WERI-Rb-1 (cell line): ENCODE measurements at places on chromosomes 2 and 18.

- DNase-seq = no peak
These were observed 26.0 kb downstream of the SNORC start for GRCh38 chr2:232896111-232896510.

- DNase-seq = no peak
These were observed 571.2 kb upstream of the ZEB2 start for GRCh38 chr2:145090841-145091761.

- no peak for DNase-seq
These were observed 64.0 kb upstream of the CABLES1 start for GRCh38 chr18:23071285-23071684.

DNA sequence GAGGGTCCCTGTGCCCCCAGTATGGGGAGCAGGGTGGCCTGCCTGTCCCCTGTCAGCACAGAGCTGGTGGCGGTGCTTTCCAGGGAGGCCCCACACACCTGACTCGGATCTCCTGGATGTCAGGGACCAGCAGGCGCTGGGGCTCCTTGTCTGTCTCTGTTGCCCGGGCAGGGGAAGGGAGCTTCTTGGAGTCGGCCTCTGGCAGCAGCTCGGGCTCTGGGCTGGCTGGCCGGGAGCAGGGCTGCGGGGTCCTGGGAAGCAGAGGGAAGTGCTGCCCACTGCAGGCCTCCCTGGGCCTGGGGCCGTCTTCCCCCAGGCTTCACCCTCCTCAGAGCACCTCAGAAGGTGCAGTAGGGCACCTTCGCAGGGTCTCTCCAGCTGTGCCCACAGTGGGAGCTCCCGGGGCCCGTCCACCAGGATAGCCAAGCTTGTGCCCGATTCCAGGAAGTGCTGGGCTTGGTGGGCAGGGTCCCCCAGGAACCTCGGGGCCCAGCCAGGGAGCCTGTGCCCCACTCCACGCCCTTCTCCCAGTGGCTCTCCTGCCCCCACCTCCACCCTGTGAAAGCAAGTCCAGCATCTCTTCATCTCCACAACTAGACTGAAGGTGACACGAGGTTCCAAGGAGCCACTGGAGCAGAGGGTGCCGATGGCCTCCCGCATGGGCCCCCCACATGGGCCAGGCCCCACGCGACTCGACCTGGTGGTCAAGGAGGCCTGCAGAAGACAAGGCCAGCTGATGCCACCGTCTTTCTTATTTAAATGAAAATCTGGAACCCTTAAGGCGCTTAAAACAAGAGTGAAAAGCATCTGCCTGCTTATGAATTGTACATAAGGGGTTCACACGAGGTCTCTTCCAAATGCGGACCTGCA is 28.2 kb downstream of the AQP12A start:
- DNase-seq = no peak

DNA sequence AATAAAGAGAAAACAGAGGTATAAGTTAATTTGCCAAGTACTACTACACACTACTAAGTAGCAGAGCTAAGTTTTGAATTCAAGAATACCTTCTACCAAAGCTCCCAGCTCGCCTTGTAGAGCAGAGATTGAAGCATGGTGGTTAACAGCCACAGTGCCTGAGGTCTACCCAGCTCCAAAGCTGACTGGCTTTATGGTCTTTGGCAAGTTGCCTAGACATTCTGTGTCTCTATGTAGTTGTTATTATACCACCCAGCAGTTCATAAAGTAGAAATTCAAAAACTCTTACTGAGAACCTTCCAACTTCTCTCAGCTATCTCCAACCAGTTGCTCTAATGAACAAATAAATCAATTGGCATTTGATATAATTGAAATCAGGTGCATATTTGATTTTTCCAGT is 87.8 kb downstream of the PDE11A start:
- no peak for DNase-seq

DNA sequence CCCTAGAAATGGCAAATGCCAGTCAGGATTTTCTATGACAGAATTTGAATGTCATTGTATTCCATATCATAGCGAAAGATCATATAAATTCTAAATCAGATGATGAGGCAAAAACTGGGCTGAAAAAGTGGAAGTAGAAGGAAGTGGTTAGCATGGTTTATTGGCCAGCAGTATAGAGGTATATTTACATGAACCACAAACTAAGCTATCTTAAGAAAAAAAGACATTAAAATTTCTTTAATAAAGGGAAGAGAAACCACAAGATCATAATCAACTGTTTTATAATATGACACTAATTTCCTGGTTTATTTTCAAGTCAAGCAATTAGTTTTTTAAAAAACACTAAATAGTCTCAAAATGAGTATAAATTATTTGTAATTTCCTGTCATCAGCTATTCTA is 123.2 kb upstream of the LRP1B start:
- no peak for DNase-seq

DNA sequence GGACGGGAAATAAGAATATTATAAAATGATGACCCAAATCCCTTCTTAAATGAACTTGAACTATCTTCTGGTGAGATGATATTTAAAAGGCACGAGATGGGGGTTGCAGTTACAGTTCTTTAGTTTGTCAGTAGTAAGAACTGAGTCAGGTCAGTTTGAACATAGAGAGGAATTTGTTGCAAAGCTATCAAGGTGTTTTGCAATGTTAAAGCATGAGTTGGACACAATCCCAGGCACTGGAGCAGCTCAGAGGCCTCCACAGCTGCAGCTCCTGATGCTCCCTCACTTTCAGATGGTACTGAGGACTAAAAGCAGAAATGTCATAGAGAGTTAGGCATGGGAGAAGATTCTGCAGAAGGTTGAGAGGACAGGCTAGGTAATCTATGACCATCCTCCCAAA is 236.0 kb downstream of the BCL2 start:
- DNase-seq = no peak

DNA sequence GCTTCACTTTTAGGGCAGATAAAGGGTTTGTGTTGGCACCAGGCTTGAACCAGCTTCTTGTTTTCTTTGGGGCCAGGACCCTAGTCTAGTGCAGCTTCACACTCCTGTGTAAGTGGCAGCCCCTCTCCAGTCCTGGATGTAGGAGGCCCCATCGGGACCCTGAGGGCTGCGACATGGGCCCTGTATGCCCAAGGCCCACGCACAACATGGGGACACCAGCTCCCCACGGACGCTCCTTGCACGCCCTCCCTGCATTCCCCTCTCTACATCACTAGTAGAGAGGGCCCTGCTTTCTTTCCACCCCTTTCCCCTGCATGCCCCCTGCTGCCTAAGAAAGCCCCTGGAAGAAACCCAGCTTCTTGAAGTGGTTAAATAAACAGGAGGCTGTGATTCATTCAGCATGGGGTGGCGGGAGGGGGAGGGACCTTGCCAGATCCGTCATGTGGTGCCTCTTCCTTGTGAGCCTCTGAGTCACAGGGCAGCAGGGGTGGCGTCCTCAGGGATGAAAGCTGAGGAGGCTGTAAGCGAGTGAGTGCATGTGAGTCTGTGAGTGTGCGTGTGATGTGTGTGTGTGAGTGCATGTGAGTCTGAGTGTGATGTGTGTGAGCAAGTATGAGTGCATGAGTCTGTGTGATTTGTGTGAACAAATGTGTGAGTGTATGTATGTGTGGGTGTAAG is 42.5 kb downstream of the COPS8 start:
- no peak for DNase-seq

DNA sequence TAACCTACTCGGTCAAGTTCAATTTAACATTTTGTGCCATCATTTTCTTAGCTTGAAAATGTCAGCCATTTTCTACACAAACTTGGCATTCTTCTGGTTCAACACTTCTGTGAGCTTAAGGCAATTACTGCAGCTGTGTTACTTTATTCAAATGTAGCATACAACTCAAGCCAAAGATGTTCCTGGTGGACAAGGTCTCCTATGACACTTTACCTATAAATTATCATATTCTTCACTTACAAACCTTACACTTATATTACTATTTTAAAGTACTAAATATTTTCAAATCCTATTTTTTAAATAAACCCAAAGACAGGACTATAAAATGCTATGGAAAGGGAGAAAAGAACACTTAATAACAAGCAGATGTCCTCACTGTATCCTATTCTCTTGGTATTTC is 1045.3 kb downstream of the TSN start:
- no peak for DNase-seq

DNA sequence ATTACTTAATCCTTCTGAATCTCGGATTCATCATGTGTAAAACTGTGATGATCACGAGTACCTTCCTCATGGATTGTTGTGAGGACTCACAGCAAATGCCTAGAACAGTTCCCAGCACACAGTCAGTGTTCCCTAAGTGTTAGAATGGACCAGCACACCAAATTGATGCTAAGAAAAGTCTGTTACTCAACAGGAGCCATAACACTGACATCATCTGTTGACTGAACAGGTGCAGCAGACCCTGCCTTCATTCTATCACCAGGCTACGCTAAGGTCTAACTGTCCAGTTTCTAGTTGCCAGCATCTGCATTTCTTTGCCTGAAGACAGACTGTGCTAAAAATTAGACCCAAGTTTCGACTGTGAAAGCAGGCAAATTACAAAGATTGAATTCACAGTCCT is 18.6 kb downstream of the DTNB start:
- DNase-seq = no peak

GRCh38 chr2:183390109-183390508 is 265.9 kb downstream of the NUP35 start:
- DNase-seq = no peak

DNA sequence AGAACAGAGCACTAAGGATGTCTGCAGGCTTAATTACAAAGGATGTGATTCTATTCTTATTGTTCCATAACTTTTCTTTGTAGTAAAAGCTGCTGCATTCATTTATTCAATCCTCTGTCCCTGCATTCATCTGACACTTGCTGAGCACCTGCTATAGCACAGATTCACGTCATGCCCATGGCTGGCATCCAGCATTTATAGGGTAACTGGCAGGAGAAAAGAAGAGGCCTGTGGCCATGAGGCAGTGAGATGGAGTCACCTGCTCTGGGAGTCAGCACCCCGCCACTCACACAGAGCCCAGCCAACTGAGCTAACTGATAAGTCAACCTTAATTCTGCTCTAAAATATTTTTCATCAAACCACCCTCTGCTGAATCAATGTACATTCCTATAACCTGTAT is 18.3 kb upstream of the CDC42EP3 start:
- DNase-seq = no peak

GRCh38 chr2:69168144-69168813 is 155.3 kb downstream of the ANTXR1 start:
- no peak for DNase-seq

DNA sequence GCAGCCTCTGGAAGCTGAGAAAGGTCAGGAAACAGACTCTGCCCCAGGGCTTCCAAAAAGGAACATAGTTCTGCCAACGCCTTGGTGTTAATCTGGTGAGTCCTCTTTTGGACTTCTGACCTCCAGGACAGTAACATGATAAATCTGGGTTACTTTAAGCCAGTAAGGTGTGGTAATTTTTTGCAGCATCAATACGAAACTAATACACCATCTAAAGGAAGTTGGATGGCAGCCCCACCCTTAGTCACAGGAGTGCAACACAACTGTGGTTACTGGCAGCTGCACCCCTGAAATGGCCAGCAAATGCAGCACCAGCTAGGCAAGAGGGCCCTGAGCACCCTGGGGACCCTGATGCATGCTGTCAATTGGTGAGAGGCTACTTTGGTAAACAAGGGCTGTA is 25.8 kb downstream of the CREG2 start:
- DNase-seq = no peak

GRCh38 chr2:187210726-187211125 is 237.3 kb downstream of the CALCRL start:
- no peak for DNase-seq

DNA sequence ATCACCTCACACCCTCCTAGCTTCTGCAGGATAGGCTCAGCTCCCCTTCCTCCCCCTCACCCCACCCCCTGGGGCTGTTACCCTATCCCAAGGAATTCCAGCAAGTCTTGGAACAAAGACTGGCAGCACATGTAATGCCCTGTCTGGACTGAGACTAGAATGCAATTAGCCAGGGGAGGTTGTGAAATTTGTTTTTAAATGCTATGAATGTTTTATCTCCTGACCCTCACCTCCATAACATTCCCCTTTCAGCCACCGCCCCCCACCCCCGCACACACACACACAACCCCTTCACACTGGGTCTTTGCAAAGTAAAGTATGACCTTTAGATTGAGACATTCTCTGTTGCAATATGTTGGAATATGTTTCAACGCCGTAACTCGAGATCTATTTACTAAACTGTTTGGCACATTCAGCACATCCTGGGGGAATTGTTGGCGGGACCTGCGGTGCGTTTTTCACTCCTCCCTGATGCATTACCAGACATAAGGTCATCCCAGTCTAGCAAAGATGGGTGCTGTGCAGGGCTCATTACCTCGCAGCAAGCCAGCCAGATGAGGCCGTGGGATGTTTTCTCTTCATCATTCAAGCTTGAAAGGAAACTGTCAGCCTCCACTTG is 290.7 kb upstream of the SLC14A2 start:
- DNase-seq = no peak

GRCh38 chr18:1585881-1586488 is 681.3 kb downstream of the ADCYAP1 start:
- no peak for DNase-seq

- no peak for DNase-seq
These were observed 78.6 kb downstream of the SATB2 start for GRCh38 chr2:199378948-199379650.

- peak; percentile 93 for DNase-seq
These were observed 404.3 kb downstream of the XIRP2 start for GRCh38 chr2:167292430-167293171.

DNA sequence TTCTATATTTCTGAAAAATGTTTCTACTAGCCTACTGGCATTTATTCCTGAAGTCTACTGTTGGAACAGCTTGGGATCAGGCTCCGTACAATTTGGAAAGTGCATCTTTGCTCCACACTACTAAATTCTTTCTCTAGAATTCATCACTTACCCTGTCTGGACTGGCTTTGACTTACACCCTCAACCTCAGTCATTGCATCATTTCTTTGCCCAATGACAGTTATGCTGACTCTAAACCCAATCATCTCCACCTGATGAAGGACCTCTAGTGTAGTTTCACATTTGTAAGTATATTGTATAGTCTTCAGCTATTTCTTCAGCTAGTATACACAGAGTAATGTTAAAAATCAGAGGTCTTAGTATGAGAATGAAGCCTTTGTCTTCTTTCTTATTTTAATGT is 359.6 kb upstream of the MC4R start:
- DNase-seq = no peak
